ENCODE measurements at places on chromosomes 5 and 9. TPM values are rescaled to one million over a fixed set of nuclear protein-coding genes. Genes with fewer than 3 reads are reported as not detected.

FBP2 gene
- not detected for polyA plus RNA-seq

SLC35D2 gene
- 16.0 TPM for polyA plus RNA-seq

- no peak for DNase-seq
Observed at GRCh38 chr9:89667726-89668125, 62.9 kb downstream of the GADD45G start.

DNA sequence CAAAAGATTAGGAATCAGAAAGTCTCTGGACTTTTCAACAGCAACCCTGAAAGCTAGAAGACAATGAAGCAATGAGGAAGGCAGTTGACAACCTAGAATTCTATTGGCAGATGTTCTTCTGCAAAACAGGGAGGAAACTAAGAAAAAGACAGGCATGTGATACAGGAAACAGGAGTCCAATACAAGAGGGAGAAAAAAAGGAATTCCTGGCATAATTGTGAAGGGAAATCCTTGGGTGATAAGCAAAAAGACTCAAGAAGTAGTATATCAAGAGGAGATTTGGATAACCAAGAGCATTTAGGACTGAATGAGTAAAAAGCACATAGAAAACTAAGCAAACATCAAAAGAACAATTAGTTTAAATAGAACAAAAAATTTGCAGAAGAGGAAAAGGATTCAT, 58.6 kb downstream of the LPAR1 start:
- DNase-seq, result no peak

GRCh38 chr9:130714586-130715110, 21.1 kb downstream of the EXOSC2 start:
- DNase-seq, result no peak

GRCh38 chr5:115317320-115317719, 20.9 kb upstream of the CCDC112 start:
- DNase-seq, result no peak

DNA sequence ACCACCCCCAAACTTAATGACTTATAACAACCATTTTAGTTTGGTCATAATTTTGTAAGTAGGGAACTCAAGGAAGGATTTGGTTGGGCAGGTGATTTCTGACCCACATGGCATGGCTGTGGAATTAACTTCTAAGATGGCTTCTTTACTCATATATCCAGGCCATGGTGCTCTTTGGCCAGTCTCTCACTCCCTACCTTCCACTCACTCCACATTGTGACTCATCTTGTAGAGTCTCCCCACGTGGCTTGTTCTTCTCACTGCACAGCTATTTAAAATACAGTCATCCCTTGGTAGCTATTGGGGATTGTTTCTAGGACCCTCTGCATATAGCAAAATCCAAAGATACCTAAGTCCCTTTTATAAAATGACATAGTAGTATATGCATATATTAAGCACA, 76.6 kb upstream of the MAST4 start:
- no peak for DNase-seq

CARTPT gene
- not detected for polyA plus RNA-seq

- no peak for DNase-seq
Observed at GRCh38 chr5:144205141-144205551, 34.5 kb downstream of the KCTD16 start.

NPR2 gene
- not detected for polyA plus RNA-seq

FBP1 gene
- 22.0 TPM for polyA plus RNA-seq

DNA sequence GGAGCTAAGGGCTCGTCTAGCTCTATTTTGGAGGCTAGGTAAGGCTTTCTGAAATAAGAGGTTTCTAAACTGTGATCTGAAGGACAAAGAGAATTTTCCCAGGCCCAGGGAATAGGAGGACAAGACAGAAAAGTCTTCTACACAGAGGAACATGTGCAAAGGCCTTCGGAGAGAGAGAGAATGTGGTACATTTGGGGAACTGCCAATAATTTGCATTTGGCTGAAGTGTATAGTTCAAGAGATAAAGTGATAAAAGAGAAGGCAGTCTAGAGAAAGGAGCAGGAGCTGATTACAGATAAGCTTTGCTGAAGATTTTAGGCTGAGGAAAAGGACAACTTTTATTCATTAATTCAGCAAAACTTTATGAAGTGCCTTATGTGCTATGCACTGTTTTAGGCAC, 214.4 kb upstream of the ELL2 start:
- DNase-seq, result no peak

DNA sequence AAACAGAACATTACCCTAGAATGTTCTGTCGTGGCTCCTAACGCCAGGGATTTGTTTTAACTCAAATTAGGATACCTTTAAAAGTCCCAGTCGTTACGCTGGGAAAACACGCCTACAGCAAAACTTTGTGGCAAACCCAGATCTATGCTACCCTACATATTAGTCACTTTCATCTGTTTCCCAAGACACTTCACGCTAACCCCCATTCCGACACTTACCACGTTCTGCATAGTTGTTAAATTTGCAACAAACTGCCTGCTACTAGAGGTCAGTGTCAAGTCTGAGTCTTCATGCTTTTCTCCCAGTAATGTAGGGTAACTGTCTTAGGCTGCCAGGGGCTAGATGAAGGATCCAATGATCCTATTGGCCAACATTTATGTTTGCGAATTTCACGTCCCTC, 140.3 kb downstream of the RASEF start:
- DNase-seq, result no peak

GRCh38 chr5:122439645-122440044, 127.6 kb downstream of the SNCAIP start:
- no peak for DNase-seq

DNA sequence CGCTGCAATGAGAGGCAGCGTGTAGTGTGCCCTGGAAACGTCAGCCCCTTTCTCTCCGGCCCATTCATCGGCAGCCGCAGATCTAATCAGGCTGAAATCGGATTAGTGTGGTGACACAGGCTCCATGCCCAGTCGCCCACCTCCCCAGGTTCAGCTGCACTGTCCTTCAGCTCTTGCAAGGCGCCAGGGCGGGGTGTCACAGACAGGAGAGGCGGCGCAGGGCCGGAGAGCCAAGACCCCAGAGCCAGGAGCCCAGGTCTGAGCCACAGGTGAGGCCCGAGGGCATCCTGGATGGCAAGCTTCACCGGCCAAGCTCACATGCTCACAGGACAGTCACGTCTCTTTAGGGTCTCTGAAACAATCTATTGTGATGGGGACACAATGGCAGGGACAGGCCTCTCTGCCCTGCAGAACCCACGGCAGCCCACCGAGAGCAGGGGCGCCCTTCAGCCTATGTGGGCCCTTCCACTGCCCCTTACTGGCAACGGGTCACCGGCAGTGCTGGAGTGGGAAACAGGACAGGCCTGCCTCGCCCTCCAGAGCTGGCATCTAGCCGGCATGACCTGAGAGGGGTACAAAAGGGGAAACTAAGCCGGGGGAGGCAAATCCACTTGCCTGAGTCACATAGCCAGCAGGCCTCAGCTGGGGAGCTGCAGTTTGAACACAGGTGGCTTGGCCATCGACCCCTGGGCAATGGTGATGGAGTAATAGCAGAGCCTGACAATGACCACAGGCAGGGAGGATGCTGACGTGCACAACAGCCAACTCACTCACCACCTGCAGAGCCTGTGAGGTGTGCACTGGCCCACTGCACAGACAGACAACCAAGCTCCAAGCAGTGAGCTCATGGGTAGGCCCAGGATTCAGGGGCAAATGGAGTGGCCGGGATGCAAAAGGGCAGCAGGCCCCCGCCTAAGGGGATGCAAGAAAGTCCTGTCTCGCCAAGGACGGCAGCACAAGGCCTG, 48.1 kb downstream of the VAV2 start:
- DNase-seq, result no peak

- DNase-seq, result no peak
Observed at GRCh38 chr9:125538092-125538473, 168.9 kb downstream of the MAPKAP1 start.

- DNase-seq, result no peak
Observed at GRCh38 chr9:96491880-96492525, 42.0 kb downstream of the HABP4 start.

PCDHB11 gene
- not detected for polyA plus RNA-seq

LCNL1 gene
- not detected for polyA plus RNA-seq

- no peak for DNase-seq
Observed at GRCh38 chr9:1298046-1298445, 247.9 kb downstream of the DMRT2 start.

DNA sequence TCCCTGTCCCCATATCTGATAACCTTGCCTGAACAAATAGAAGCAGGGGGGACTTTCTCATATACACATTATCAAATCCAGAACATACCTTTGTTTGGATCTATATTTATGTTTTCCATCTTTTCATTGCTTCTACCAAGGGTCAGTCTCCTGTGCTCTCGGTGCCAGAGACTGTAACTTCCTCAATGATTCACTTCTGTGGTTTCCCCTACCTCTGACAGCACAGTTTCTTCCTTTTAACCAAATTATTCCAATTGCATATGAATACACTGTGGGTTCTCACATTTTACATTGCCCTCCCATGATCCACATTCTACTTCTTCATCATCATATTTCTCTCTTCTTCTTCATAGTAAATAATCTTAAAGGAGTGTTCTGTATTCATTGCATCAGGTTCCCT, 32.2 kb downstream of the NMUR2 start:
- DNase-seq, result no peak

DNA sequence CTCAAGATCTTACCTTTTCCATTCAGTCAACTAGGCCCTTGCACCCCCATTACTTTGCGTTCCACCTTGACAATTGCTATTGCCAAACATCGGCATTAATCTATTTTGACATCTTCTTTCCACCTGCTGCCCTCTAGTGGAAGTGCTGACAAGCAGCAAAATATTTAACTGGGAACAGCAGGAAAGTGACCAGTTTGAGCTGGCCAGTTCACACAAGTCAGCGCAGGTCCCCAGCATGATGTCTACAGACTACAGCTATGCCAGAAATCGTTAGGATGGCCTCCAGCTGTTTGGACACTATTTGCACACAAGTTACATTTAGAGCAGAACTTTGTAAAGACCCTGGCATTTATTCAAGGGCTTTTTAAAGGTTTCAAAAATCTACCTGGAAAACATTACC, 160.1 kb downstream of the GHR start:
- DNase-seq, result peak; percentile 38

GRCh38 chr5:41863871-41864486, 6.2 kb downstream of the OXCT1 start:
- no peak for DNase-seq

DNA sequence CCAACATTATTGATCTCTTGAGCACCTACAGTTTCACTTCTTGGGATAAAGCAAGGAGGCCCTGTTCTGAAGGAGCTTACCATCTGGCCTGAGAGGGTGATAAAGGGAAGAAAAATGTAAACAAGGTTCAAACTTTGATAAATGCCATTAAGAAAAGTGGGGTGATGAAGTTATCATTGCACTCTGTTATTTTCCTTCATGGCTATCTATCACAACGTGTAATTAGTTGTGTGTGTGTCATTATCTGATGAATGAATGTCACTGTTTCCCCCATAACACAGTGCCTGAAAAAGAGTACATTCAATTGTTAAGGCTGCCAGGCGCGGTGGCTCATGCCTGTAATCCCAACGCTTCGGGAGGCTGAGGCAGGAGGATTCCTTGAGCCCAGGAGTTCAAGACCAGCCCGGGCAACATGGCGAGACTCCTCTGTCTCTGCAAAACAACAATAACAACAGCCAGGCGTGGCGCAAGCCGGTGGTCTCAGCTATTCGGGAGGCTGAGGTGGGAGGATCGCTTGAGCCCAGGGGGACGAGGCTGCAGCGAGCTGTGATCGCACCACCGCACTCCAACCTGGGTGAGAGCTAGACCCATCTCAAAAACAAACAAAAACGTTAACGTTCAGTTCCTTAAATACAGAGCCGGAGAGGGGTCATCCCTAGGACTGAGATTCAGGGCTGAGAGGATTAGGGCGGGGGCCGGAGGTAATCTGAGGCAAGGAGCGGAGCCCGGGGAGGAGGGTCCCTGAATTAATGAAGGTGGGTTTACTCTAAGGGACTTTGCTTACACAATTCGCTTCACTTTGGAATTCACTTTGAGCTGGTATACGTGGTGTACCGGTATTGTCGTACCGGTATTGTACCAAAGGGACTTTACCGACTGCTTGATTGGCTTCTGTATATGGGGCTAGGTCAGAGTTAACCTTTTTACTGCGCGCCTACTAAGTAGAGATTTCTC, 917 bp downstream of the NHP2 start:
- DNase-seq, result no peak

GOLM1 gene
- polyA plus RNA-seq, result 33.8 TPM

- no peak for DNase-seq
Observed at GRCh38 chr5:1762883-1763547, 36.6 kb downstream of the MRPL36 start.

- DNase-seq, result no peak
Observed at GRCh38 chr5:1026700-1027621, 18.4 kb downstream of the NKD2 start.

PDLIM4 gene
- not detected for polyA plus RNA-seq

DNA sequence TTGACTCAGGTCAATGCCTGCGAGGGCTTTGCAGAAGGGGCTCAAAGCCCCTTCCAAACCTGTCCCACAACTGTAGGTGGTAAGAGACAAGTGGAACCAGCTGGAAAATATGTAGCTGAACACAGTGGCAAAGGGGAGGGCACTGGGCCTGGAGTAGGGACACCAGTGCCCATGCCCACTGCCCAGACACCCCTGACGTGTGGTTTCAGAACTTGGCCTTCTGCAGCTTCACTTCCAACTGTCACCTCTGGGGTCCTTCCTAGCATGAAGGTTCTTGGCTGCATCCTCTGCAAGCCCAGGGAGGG, 233.1 kb upstream of the IRX1 start:
- DNase-seq, result no peak

DNA sequence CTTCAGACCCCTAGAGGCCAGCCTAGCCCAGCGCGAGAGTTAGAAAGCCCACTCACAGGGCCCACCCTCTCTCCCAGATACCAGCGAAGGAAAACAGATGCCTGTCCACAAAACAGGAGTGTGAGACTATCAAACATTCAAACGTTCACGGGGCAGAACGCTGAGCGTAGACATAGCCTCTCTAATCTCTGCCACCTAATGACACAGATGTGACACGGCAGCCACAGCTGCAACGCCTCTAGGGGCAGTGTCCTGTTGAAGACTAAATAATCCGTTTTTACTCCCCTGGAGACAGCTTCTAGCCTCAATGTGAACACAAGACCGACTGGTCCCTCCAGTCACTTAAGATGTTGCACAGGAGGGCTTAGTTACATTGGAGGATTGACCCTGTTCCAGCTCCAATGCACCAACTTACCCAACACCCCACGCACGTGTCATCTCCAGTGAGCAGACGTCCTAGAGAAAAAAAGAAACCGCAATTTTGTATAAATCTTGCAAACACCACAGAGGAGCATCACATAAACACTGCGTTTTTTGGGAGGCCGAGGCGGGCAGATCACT, 14.3 kb downstream of the DIPK1B start:
- DNase-seq, result peak; percentile 44

IRX4 gene
- not detected for polyA plus RNA-seq

Data from immature natural killer cell (primary cell).